ENCODE measurements at places on chromosomes 1 and 21.
A peak's percentile ranks its signal among the peaks of the same experiment; 100 is the strongest.

DNA sequence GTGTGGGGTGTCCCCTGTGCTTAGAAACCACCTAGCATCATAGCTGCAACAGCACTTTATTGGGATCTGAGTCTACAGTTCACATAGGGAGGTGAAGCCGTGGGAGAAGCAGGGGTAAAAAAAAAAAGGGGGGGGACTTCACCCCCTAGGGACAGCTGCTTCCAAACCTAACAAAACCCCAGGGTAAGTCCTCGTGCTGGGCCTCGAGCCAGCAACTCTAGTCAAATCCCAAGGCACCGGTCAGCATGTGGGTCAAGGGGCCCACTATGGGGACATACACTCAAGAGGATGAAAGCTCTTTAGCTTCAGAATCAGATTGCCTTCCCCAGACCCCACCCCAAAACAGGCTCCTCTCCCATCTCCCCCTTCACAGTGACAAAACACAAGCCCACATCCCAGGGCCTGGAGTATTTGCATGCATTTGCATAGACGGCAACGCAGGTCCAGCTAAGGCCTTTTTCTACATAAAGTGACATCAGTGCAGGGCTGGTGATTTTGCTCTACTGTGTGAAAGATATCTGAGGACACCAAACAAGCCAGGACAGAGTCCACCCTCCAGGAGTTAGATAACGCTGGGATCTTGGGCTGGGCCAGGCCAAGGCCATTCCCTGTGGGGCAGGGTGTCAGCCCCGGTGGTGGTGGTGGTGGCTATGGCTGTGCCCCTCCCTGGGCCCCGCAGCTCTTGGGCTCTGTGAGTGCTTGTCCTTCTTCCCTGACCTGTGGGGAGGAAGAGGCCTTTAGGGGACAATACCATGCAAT, 8.1 kb upstream of the PMVK start:
- peak; percentile 81 for DNase-seq

- DNase-seq = no peak
Measured at GRCh38 chr1:165484532-165484931, 39.6 kb upstream of the RXRG start.

GRCh38 chr1:224640018-224640417, 23.9 kb downstream of the CNIH3 start:
- no peak for DNase-seq

DNA sequence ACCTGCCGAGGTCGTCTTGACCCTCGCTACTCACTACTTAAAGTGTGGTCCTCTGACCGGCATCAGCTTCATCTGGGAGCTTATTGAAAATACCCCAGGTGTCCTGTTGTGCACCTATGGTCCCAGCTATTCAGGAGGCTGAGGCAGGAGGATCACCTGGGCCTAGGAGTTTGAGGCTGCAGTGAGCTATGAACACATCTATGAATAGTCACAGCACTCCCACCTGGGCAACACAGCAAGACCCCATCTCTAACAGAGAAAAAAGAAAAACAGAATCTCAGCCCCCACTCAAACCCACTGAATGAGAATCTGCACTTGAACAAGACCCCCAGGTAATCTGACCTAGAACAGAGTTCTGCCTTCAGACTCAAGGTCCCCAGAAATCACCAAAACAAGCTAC, 8.7 kb upstream of the OLIG1 start:
- DNase-seq = no peak

DNA sequence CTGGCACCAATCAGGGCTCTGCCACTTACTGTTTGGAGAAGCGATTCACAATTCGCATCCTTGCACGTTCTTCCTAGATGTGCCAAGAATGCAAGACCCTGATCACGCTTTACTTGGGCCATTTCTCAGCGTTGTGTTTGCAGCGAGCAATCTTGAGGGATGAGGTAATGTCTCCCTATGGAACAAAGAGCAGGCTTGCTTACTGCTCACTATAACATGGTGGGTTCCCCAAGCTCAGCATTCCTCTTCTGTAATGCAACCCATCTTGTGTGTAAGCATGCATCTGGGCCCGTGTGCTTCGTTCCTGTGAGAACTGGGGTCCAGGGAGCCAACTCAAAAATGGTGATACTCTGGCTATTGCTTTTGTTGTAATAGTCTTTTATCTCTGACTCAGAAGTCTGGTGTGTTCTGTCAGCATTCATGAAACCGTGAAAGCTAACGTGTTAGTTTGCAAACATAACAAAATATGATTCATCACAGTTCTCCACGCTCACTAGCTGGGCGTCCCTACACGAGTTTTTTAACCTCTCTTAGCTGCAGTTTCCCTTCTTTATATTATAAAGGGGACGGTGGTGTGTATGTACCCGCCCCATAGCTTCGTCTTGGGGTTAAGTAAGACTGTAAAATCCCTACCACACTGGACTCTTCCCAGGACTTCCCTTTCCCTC, 33.3 kb downstream of the DNTTIP2 start:
- no peak for DNase-seq

DNA sequence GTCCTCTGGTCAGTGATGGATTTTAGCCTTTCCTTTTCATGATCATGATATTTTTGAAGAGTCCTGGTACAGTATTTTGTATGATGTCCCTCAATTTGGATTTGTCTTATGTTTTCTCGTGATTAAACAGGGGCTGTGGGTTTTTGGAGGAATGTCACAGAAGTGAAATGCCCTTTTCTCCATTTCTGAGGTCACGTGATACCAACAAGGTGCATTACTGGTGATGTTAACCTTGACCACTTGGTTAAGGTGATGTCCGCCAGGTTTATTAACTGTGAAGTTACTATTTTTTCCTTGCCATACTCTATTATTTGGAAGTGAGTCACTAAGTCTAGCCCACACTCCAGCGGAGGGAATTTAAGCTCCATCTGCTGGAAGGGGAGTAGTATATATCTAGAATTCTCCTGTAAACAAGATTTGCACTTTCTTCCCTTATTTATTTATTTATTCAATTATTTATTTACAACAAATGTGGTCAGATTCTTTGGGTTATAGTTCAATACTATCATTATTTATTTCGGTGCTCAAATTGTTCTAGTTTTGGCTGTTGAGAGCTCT, 123.4 kb downstream of the HIVEP3 start:
- no peak for DNase-seq

DNA sequence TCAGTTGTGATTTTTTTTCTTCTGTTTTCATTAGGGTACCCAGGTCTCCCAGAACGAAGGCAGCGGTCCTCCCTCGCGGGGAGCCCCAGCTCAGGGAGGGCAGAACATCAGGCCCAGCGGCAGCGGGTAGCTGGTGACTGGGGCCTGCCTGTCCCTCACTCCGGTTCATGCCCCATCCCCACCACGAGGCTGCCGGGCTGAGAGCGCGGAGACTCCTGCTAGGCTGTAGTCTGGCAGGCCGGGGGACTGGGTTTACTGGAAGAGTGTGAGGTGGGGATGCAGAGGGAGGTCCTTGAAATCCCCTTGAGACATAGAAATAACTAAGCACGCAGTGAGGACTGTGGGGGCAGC, 10.5 kb downstream of the BRINP2 start:
- DNase-seq = no peak

DNA sequence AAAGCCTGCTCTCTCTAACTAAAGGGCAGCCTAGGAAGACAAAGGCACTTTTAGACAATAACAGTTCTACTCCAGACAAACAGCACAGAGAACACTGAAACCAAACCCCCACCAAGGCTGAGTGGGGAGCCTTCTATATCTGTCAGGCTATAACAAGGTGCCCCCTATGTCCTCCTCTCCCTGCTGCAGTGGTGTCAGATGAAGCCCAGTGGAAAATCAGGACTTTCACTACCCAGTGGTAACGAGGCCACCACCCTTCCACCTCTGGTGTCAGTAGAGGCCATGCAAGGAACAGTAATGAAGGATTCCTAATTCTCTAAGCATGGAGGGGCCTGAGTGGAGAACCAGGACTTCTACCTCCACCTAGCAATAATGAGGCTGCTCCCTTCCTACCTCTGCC, 83.7 kb downstream of the ZSWIM5 start:
- DNase-seq = no peak

DNA sequence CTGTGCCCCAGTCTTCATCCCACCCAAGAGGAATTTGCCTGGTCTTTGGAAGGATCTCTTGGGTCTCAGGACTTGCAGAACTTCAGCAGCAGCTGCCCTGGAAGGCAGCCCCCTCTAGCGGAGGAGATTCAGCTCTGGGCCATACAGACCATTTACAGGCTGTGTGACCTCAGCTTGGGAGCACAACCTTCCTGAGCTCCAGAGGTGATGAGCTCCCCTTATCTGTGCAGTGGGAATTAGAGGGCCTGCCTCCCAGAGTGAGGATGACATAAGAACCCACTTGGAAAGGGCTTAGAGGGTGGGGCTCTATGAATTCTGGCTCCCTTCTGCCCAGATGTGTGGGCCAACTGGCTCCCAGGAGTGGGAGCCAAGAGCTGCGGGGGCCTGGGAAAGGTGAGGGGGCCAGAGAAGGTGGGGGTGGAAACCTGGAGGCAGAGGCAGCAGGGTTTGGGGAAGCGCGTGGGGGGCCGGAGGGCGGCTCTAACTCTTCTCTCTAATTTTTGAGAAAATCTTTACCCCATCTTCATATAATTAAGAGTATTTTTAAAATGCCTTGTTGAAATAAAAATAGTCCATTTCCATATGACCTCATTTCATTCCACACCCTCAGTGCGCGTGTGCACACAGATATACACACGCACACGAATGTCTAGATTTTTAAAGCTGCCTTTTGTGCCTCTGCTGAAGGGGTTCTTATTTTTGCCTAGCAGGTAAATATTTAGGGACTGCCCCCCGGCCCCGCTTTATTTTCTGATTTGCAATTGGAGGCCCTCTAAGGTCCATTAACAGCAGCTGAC, 21.5 kb downstream of the EPHB2 start:
- DNase-seq = peak; percentile 75

DNA sequence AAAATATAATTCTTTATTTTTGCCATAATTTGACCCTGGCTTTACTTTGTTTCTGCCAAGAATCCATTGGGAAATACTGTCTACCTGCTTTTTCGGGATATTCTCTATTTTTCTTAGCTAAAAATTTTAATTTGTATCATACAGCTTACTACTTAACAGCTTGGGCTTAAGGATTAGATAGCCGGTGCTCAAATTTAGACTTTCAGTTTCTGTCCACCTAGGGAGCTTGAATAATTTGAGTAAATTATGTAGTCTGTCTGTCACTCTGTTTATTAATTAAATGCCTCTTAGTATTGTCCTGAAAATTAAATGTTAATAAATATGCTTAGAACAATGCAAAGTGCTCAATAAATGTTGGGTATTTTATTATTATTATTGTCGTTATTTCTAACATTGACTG, 6.7 kb downstream of the SYCP1 start:
- DNase-seq = no peak

DNA sequence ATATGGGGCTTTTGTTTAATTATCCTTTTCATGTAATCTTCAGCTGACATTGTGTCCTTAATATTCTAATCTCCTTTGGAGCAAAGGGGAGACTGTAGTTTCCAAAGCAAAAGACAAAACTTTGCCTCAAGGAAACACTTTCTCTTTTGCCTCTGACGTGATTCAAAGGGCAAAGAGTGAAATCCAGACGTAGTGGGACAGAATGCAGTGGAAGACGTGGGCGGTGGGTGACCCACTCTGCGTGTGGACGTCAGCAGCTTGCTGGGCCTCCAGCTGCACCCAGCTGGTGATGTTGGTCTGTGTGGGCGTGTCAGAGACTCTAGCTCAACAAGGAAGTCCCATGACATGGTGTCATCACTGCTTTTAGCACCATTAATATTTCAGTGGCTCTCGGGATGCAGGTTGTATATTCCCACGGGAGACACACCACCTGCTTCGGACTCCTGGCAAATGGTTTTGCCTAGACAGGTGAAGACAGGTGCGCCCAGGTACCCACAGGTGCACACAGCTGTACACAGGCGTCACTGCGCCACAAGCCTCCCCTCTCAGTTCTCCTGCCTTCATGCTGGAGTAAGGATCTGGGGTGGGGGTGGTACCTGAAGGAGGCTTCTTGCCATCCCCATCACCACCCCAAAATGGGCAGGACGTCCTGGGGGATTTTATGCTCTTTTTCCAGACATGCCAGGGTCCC, 292.1 kb upstream of the VAMP3 start:
- DNase-seq = no peak

GRCh38 chr1:153628638-153629342, 556 bp downstream of the S100A1 start:
- DNase-seq = no peak

DNA sequence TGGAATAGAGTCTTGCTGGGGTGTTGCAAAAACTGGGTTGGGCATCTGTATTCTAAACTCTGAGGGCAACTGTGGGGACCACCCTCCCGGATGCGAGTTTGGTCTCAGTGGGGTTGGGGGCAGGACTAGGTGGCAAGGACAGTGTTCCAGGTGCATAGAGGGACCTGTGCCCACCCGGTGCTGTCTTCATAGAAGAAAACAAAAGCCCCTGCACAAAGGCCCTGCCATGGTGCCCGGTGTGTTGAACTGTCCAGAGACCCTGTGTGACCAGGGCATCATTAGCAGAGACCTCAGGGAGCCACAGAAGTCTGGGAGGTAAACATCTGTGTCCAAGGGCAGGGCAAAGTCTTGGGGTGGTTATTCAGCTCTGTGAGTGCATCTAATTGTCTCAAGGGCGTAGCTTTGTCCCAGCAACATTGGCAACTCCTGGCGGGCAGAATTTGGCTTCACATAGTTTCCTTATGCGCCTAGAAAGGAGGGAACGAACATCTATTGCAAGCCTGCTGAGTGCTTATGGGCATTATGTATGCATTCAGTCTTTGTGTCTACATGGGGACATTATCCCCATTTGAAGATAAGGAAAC, 72.2 kb upstream of the IFFO2 start:
- DNase-seq = no peak

GRCh38 chr1:93680420-93681100, 1.1 kb downstream of the BCAR3 start:
- peak; percentile 92 for DNase-seq

GRCh38 chr1:1179346-1179982, 5.8 kb downstream of the TTLL10 start:
- DNase-seq = no peak

- DNase-seq = no peak
Measured at GRCh38 chr1:1243807-1244191, 2.7 kb downstream of the C1QTNF12 start.

GRCh38 chr1:69833536-69833935, 265.8 kb downstream of the LRRC7 start:
- DNase-seq = no peak

- peak; percentile 48 for DNase-seq
Measured at GRCh38 chr21:25350056-25350455, 257.2 kb downstream of the MRPL39 start.

GRCh38 chr21:36765229-36765628, 66.3 kb downstream of the SIM2 start:
- DNase-seq = no peak

DNA sequence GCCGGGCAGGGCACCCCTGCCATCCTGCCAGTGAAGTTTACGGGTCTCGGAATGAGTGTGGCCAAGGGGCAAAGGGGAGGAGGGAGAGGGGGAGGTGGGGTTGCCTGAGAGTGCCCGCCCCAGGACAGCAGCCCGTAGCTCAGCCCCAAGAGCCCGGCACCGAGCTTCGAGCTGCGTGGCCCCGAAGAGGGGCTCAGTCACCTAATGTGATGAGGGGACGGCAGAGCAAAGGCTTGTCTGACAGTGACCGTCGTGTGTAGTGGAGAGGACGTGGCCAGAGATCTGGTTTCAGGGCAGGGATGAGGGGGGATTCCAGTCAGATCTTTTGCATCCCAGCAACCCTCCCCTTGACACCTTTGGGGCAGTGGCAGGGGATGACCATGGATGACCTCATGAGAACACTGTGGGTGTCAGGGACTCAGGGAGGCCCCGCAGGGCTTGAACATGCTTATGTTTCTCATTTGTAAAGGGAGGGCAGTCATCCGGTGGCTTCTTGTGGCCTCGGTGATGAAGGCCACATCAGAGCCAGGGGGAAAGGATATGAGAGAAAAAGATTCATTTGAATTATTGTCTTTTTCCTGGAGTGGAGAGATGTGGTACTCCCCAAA, 1.1 kb upstream of the TRPM2 start:
- DNase-seq = no peak

- no peak for DNase-seq
Measured at GRCh38 chr1:45971922-45972531, 160.4 kb downstream of the PIK3R3 start.
